Left colon (tissue), 2 donors: ENCODE measurements at places on chromosomes 6 and 20. TPM values are rescaled to one million over a fixed set of nuclear protein-coding genes. Genes with fewer than 3 reads are reported as not detected.
A peak's percentile ranks its signal among the peaks of the same experiment; 100 is the strongest.

The SYCP2 gene
- total RNA-seq = 0.84 TPM

- peak; percentile 1 for DNase-seq
These were observed 159.9 kb downstream of the GRM4 start for GRCh38 chr6:33985947-33986346.

- DNase-seq = no peak
These were observed 18.6 kb upstream of the RNF217 start for GRCh38 chr6:124943658-124944057.

DNA sequence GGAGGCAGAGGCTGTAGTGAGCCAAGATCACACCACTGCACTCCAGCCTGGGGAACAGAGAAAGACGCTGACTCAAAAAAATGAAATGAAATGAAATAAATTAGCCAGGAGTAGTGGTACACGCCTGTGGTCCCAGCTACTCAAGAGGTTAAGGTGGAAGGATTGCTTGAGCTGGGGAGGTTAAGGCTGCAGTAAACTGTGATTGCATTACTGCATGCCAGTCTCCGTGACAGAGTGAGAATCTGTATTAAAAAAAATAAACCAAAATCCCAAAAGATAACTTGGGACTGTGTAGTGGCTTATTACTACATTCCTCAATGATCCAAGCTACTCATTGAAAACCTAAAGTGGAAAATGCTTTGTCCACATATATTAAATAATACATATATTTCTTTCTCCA, 87.0 kb downstream of the SGK1 start:
- DNase-seq = no peak

- no peak for DNase-seq
These were observed 265.0 kb downstream of the CDC5L start for GRCh38 chr6:44652547-44652946.

DNA sequence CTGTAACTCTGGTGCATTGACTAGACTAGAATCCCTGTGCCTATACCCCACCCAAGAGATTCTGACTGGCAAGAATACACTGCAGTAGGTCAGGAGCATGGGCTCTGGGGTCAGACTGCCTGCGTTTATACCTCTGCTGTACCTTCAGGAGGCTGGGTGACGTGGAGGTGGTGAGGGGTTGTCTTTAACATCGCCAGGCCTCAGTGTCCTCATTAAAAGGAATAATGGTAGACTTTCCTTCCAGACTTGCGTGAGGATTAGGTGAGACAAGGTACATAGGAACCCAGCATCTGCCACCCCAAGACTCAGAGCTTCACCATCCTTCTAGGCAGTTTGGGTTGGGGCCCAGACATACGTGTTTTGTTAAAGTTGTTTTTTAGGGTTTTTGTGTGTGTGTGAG, 44.3 kb downstream of the TM9SF4 start:
- no peak for DNase-seq

GRCh38 chr6:169292338-169293124, 38.9 kb upstream of the THBS2 start:
- DNase-seq = no peak

DNA sequence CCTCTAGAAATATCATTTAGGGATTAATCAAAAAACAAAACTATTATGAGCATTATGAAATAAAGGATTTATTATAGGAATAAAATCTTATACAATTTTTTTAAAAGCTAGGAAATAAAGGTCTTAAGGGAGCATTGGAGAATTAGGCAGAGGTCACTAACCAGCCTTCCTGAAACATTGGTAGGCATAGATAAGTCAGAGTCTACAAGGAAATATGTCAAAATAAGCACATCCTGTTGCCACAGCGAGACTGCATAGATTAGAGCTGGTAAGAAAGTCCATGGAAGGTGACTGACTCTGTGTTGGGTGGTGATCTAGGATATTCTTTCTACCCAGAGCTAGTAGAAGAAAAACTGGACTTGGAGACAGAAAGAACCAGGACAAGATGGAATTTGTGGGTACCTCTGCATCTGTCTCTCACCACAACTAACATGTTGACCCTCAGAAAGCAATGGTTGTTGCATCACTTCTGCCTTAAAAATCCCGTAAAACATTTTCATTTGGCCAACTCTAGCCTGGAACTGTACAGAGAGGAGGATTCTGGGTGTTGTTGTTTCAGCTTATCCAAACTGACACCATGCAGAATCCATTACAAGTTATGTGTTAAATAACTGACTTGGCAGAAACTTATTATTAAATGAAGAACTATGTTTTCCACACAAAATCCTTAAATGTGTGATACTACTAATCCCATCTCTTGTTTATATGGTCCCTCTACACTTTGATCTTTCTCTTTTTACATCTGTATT, 77.1 kb downstream of the FBXO5 start:
- no peak for DNase-seq
